ENCODE measurements at places on chromosomes 16 and 17.
A peak's percentile ranks its signal among the peaks of the same experiment; 100 is the strongest.

DNA sequence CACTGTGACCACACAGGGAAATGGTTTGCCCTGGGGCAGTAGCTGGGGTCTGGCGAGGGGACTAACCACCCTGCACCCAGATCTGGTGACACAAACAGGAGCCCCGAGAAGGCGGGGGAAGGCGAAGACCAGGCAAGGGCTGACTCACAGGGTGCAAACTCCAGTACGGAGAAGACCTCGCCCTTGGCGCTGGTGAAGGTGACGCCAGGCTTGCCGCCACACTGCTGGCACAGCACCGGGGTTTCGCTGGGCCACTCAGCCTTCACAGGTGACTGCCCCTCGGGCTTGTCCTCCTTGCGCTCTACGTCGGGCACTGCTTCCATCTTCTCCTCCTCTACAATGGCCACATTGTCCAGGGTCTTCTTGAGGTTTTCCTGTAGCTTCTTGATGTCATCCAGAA, 11.6 kb downstream of the SPHK1 start:
- DNase-seq = no peak

DNA sequence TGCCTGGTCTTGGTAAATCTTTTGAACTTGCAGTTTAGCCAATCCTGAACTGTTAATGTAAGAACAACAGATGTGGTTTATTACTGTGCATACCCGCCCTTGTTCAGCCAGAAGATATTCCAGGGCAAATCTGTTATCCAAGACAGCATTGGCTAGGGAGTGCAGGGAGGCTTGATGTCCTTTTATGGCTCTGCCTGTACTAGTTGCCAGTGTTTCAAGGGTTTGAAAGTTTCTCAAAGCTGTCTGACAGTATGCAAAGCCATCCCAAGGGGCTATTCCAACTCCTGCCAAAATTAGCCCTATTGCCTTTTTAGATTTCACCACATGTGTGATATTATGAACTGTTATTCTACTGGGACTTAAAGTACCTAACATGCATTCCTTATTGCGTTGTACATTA, 30.1 kb downstream of the LCMT1 start:
- DNase-seq = no peak

DNA sequence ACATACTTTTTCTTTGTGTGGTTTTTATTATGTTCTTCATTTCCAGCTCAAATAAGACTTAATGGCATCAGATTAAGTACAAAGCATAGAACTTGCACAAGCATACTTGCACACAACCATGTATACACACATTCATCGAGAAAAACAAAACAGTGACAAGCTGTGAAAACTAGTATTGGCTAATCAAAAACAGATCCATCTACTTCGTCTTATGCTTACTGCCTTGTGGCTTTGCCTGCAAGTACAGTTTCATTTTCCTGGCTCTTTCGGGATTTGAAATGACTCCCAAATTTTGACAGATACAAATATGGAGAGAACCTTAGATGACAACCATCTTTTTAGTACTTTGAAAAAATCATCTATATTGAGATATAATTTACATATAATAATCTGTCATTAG, 338.3 kb downstream of the BCAS3 start:
- DNase-seq = no peak

DNA sequence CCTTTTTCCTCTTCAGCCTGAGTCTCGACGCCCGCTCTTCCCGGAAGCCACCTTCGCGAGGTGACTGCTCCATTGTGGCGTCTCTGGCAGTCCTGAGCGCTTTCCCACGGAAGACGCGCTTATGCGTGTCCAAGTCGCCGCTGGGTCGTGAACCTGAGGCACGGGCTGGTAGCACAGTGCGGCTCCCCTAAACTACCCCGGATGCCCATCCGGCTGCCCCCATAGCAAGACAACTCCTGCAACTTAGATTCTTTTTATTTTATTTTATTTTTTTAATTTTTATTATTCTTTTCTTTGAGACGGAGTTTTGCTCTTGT, 2.1 kb upstream of the ESRP2 start:
- no peak for DNase-seq

- DNase-seq = no peak
These were observed 26.0 kb upstream of the B4GALNT2 start for GRCh38 chr17:49106321-49107210.

- DNase-seq = no peak
These were observed 318.3 kb downstream of the CBLN1 start for GRCh38 chr16:48963306-48963705.

GRCh38 chr16:87806261-87806640, 40.5 kb upstream of the KLHDC4 start:
- no peak for DNase-seq

- DNase-seq = peak; percentile 99
These were observed at the start of the genes ZNF174 and ZSCAN32 for GRCh38 chr16:3400779-3401688. Gene ZNF174 (plus strand): TSS chr16:3401215. CDS start chr16:3402005, 790 bp downstream. Gene ZSCAN32 (minus strand): TSS chr16:3401004. CDS start chr16:3397557, 3,447 bp downstream.

DNA sequence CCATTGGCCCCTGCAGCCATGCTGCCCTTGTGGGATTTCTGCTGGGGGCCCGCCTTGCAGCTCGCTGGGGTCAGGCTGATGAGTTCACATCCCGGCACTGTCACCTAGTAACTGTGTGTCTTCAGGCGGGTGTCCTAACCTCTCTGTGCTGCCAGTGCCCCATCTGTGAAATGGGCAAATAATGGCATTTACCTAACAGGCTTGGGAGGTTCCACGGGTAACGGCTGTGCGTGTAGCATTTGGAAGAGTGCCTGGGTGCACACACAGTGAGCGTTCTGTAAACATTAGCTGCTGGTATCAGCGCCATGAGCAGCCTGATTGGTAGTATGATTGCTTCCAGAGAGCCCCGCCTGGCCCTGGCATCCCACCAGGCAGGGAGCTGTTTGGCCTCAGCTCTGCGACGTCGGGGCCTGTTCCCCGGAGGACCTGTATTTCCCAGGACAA, 167.3 kb upstream of the GSE1 start:
- no peak for DNase-seq

- no peak for DNase-seq
These were observed 78.1 kb upstream of the ZFHX3 start for GRCh38 chr16:73125850-73126524.

- no peak for DNase-seq
These were observed 13.3 kb upstream of the DCAF7 start for GRCh38 chr17:63537001-63537400.

DNA sequence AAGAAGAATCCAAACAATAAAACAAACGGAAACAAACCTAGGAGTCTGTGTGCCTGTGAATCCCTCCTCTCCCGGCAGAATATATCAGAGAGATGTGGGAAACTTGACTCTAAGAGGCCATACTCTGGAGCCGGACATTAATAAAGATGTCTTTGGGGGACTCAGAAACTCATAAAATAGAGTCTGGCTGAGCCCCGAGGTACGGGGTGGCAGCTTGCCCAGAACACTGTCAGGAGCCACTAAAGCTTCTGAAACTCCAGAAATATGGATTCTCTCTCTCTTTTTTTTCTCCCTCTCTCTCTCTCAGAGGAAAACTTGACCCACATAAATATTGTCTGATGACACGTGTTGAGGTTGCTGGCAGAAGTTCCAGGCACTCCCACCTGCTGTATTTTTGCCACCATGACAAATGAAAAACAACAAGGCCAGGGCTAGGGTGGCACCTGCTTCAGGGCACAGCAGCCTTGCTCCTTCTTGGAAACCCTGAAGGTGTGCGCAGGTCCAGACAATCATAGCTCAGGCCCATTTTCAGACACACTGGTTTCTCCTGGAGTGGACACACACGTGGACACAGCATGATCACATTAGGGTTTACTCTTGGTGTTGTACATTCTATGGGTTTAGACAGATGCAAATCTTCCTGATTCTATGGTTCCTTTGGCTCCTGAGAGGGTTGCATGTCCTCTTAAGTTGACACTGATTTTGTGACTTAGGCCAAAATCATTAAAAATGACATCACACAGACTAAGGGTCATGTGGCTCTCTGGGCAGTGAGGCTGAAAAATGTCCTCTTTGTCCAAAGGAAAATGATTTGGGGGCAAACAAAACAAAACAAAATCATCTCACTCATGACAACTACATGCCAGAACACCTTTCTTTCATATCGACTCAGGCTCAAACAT, 282.6 kb upstream of the IRX3 start:
- DNase-seq = no peak

- no peak for DNase-seq
These were observed at the start of gene DNAH3 for GRCh38 chr16:21150375-21151001. Gene DNAH3 (minus strand): TSS chr16:21150846. CDS start chr16:21150319, 527 bp downstream.

DNA sequence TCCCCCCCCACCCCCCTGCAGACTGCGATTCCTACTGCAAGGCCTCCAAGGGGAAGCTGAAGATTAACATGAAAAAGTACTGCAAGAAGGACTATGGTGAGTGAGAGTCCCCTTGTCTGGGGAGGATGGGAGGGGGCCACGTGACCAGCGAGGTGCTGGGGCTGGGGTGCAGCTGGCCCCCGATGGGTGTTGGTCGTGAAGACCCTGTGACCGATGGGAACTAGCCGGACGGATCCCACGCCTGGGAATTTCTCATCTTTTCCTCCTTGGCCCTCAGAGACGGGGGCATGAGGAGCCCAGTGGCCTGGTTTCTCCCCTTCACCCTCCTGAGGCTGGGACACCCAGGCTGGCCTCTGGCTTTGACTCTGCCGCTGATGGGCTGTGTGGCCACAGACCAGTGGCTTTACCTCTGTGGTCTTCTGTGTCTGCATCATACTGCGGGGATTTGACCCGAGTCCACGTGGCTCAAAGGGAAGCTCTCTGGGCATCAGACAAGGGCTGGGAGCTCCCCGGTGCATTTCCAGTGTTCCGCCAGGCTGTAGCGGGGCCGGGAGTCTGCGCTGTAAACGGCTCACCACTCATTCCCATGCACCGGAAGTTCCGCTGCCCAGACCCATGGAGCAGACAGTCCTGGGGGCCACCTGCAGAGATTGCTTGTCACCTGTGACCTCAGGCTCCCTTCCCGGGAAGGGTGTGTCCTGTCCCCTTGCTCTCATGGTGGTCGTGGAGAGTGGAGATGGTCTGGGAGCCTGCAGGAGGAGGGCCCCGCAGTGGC, 200.0 kb downstream of the NTN1 start:
- DNase-seq = no peak

DNA sequence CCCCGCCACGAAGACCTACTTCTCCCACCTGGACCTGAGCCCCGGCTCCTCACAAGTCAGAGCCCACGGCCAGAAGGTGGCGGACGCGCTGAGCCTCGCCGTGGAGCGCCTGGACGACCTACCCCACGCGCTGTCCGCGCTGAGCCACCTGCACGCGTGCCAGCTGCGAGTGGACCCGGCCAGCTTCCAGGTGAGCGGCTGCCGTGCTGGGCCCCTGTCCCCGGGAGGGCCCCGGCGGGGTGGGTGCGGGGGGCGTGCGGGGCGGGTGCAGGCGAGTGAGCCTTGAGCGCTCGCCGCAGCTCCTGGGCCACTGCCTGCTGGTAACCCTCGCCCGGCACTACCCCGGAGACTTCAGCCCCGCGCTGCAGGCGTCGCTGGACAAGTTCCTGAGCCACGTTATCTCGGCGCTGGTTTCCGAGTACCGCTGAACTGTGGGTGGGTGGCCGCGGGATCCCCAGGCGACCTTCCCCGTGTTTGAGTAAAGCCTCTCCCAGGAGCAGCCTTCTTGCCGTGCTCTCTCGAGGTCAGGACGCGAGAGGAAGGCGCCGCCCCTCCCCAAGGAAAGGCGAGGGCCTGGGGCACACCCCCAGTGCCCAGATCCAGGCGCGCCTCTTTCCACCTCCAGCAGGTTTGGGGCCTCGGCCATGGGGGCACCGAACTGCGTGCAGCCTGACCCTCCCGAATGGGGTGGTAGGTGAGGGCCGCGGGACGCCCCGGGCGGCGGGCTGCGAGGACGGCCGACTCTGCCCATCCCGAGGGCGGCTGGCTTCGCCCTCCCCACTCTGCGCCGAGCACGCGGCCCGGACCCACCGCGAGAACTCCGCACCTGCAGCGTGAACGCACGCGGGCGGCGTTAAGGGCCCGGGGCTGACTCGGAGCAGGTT, 664 bp downstream of the HBQ1 start:
- peak; percentile 75 for DNase-seq

DNA sequence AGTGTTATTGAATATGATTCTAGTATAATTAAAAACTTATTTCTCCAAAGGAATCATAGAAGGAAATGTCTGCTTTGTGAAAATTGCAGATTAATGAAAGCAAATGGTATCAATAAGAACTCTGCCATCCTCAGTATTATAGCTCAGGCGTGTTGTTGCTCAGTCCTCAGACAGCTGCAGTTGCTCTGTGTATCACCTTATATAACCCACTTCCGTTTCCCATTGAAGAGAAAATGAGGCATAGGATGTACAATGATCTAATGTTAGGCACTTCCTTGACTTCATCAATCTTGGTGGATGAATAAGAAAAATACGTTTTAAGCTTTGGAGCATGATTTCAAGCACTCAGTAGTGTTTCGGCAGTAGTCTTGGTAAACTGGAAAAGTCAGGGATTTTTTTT, 14.1 kb downstream of the MFSD11 start:
- no peak for DNase-seq

DNA sequence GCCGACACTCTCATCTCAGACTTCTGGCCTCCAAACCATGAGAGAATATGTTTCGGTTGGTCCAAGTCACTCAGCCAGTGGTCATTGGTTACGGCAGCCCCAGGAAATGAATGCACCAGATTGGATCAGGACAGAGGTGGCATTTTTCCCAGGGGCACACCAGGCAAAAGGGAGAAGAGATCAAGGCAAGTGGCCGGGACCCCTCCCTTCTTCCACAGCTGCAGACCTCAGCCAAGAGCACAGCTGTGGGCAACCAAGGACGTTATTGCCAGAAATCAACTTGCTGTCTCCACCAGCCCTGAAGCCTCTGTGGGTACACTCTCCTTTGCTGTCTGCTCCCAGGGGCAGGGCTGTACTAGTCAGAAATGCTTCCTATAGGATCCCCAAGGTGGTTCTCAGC, 20.7 kb downstream of the LRRC75A start:
- DNase-seq = no peak

GRCh38 chr17:44203731-44204440, 4.2 kb upstream of the ATXN7L3 start:
- peak; percentile 58 for DNase-seq

GRCh38 chr16:85689285-85689949, 663 bp upstream of the GINS2 start:
- no peak for DNase-seq

DNA sequence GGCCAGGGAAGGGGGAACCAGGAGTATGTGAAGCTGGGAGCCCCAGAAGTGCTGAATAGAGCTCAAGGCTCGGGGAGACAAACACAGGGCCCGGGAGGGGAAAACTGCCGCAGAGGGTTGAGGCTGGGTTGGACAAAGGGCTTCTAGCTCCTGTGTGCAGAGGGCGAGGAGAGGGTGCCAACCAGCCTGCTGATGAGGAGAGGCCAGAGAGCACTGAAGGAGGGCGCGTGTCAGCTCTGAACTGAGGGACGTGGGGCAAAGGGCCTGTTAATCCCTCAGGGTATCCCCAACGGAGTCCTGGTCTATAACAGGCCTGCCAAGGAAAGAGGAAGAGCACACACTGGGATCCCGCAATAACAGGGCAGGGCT, 151.3 kb downstream of the C16orf78 start:
- DNase-seq = no peak

GRCh38 chr17:1686086-1686485, 1.4 kb upstream of the PRPF8 start:
- no peak for DNase-seq

DNA sequence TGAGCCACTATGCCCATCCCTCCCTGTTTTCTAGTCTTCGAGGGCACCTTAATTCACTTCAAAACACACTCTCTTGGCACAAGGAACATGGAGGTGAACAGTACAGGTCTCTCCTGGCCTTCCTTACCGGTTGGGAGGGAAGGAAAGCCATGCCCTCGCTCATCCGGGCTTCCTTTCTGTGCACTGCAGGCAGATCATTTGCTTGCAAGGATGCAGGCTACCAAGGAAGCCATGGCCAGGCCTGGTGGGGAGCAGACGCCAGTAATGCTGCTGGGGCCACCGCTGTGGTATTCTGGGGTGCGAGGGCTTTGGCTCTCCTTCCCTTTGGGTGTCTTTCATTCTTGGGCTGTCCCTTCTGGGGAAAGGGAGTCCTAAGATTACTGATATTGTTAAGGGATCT, 80.8 kb upstream of the DNAJA2 start:
- no peak for DNase-seq

- no peak for DNase-seq
These were observed 6.6 kb downstream of the NDRG4 start for GRCh38 chr16:58506241-58507194.
